ENCODE measurements at places on chromosomes 12 and 14.

GRCh38 chr12:68065163-68065562 lies 75.9 kb downstream of the IFNG-AS1 start:
- no peak for DNase-seq

GRCh38 chr14:29926228-29926627 lies 1.4 kb downstream of the PRKD1 start:
- DNase-seq, result no peak

- no peak for DNase-seq
Measured at GRCh38 chr12:53208877-53209463, 1.9 kb upstream of the ITGB7 start.

- DNase-seq, result no peak
Measured at GRCh38 chr14:104309657-104310369, 171.4 kb downstream of the KIF26A start.

DNA sequence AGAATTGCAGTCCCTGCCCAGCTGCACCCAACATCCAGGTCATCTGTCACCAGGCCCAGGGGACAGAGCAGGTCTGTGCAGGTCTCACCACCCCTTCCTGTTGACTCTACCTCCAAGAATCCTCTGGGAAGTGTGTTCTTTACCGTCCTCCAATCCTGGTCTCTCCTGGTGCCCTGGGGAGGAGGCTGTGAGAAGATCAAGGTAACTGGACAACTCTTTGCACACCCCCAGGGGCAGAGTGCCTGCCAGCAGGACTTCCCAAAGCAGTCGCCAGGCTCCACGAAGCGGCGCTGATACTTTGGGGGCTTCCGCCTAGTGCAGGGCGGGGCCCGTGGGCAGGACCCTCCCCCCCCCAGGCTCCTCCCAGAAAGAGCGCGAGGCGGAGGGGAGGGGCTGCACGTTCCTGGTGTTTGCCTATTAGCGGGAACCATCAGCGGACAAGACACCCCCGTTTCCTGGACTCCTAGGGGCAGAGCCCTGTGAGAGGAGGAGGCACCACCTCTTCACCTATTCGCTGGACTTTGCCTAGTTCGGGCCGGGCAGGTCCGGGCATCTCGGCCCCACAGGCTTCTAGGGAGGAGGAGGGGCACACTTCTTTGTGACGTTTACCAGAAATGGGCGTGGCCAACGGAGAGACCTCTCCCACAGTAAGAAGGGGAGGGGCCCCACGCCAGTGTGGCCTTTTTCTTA lies 918.0 kb downstream of the AACS start:
- no peak for DNase-seq

GRCh38 chr12:1291601-1292332 lies 300.7 kb downstream of the ERC1 start:
- no peak for DNase-seq

DNA sequence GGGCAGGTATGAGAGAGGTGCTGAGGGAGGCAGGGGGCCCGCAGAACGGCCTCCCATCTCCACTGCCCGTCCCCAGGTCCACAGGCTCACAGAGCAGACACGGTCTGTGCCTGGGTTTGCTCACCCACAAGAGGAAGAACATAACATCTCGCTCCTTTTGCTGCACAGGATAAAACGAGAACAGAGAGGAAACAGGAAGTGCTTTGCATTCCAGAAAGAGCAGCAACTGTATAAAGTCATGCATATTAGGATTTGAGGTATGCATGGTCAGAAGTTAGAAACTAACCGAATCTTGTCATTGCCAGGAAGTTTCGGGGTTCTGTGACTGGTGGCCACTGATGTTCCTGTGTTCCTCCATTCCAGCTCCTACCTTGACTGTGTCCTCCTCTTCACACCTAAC lies 25.0 kb downstream of the NTF3 start:
- no peak for DNase-seq

DNA sequence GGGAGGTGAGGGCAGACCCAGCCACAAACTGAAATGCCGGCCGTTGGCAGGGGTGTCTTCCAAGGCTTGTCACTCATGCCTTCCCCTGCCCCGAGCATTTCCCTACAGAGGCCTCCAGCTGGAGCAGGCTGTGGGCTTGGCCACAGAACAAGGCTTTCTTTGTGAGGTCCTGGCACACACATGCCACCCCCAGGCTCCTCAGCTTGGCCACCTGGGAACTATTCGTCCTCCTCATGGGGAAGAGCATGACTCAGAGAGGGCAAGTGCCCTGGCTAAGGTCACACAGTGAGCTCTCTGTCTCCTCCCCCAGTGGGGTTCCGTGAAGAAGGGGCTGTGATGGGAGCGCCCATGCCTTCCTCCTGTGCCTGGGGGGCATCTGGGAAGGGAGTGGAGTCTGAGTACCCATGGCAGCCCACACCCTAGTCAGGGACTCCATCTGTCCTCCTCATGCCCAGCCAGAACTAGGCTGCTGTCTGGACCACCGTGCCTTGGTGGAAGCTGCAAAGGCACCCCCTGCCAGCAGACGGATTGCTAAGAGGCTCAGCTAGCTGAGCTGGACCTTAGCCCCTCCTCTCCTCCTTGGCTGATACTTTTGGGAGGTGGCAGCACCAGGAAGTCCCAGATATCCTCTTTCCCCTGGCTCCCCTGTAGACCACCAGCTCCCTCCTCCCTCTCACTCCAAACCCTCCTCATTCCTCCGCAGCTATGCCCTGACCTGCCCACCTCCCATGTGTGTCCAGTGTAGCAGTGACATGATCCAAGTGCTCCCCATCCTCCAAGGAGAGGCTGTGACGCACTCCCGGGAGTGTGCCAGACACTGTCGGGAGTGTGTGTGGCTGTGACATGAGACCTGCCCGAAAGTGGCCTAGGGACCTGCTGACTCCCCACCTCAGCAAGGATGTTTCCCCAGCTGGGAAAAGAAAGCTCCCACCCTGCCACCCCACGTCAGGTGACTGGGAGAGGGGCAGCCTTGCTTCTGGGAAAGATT lies 21.4 kb downstream of the ABCB9 start:
- peak; percentile 60 for DNase-seq

DNA sequence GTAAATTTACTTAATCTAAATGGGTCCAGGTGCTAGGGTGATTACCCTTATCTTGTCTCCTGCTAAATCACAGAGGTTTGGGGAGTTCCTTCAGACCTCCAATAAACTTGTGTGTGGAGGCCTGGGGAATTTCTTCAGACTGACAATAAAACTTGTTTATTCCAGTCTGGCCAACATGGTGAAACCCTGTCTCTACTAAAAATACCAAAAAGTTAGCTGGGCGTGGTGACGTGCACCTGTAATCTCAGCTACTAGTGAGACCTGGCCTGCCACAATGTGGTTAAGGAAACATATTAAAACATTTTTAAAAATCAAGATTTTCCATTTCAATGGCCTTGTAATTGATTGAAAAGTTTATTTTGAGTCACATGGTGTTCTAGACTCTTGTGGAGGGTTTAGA lies 126.9 kb upstream of the FGD4 start:
- DNase-seq, result no peak

DNA sequence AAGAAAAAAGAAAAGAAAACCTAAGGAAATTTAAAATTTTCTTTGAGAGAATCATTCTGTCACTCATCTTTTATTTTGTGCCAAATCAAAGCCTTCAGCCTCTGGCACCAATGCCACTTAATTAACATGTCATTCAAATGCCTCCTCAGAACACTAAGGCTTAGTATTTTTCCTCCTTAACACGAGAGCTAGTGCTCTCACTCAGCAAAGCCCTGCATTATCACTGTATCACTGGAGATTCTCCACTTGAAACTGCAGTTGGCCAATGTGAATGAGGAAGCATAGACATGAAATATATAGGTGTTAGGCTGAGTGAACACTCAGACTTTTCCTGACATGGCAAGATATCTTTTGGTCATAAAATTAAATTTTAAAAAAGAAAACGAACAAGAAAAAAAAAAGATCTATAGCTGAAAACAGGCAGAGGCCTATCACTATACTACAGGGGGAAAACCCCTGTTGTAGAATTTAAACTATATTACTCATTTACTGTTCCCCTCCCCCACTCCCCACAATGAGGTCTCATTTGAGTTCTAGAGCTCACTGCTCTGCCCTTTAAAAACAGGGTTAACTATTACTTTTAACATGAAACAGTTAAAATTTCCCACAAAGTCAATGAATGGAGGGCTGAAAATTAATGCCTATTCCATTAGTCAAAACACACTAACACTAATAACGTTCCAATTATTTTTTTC lies 5.1 kb downstream of the MBIP start:
- DNase-seq, result no peak

DNA sequence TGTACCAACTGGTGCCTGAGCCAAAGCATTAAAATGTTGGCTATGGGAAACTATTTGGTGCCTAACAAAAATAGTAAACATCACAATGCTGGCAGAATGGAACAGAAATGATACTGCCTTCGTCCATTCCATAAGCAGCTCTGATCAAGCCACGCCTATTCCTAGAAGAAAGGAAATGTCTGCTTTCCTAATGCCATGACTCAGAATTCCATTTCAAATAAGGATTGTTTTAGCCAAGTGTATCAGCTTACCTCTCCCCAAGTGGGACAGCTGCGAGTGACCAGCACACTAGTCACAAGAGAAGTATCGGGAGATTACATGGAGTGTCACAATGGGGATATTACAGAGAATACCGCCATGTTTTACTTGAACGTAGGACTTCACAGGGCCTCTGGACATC lies 38.7 kb downstream of the GLT8D2 start:
- no peak for DNase-seq

GRCh38 chr14:94128216-94128839 lies 1.1 kb downstream of the IFI27L2 start:
- no peak for DNase-seq

GRCh38 chr14:103519837-103520212 lies 2.8 kb downstream of the CKB start:
- peak; percentile 87 for DNase-seq

DNA sequence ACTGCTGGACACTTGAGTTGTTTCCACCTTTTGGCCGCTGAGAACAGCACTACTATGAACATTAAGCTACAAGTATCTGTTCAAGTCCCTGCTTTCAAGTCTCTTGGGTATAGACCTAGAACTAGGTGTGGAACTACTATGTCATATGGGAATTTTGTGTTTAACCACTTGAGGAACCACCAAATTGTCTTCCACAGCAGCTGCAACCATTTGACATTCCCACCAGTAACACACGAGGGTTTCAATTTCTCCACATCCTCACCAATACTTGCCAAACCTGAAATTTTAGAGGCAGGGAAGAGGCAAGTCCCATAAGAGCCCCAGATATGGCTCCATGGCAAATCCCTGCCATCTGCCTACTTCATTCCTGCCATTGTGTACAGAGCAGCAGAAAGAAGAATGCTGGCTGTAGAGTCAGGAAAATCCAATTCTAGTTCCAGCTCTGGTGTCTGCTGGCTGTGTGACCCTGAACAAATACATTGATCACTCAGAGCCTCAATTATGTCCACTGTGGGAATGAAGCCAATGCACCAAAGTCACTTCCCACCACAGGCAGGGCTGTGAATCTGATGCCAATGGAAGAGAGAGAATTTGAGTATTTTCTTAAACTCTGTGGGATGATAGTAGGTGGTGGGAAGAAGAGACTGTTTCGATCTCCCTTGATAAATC lies 17.8 kb downstream of the PITPNM2 start:
- DNase-seq, result no peak

DNA sequence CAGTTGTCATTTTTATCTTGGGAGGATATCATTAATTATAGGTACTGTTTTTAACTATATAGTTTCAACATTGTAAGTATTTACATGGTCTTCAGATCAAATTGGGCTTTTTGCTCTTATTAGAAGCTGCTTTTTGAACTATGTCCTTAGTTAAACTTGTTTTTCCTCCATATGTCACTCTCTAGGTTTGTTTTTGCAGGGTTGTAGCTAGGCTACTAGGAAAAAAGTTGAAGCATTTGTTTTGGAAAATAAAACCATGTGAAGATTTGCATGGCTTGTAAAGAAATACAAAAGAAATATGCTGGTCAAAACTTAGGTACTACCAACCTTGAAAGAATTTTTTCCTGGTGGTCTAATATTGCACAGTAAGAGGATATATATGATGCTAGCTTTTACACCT lies 3.4 kb downstream of the ARID2 start:
- no peak for DNase-seq

GRCh38 chr14:97120611-97121031 lies 323.4 kb downstream of the VRK1 start:
- no peak for DNase-seq

- DNase-seq, result no peak
Measured at GRCh38 chr12:61758661-61759060, 501.5 kb upstream of the USP15 start.

- DNase-seq, result peak; percentile 45
Measured at GRCh38 chr14:68969278-68970033, 9.6 kb downstream of the ACTN1 start.

GRCh38 chr12:80988986-80989385 lies 51.3 kb upstream of the LIN7A start:
- no peak for DNase-seq

GRCh38 chr12:75704664-75705063 lies 193.3 kb upstream of the KRR1 start:
- DNase-seq, result no peak

- no peak for DNase-seq
Measured at GRCh38 chr12:114649585-114649984, 34.4 kb downstream of the TBX3 start.

DNA sequence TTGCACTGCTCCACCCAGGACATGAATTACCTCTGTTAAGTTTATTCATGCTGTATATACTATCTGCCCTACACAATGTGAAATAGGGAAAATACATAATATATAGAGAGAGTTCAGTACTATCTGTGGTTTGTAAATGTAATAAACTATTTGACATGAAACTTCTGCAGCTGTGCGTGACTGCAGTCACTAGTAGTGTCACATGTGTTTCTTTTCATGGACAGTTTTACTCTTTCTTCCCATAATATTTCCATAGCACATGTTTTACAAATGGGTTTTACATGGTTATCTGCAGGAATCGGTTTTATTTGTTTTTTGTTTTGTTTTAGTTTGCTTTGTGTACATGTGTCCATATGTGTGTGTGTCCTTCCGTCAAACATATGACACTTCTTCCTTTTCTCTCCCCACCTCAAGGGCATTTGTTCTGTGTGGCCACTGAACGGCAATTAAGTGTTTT lies 1644.1 kb upstream of the FLRT2 start:
- DNase-seq, result no peak

- DNase-seq, result no peak
Measured at GRCh38 chr14:95337041-95337595, 17.4 kb upstream of the CLMN start.
